ENCODE measurements at places on chromosomes 2 and 18. TPM values are rescaled to one million over a fixed set of nuclear protein-coding genes. Genes with fewer than 3 reads are reported as not detected.
A peak's percentile ranks its signal among the peaks of the same experiment; 100 is the strongest.

The CYBRD1 gene
- total RNA-seq = 132 TPM

The SERPINB4 gene
- not detected for total RNA-seq

The NTSR2 gene
- total RNA-seq = not detected

The CYP27A1 gene
- total RNA-seq = 2.0 TPM

The SPHKAP gene
- total RNA-seq = not detected

The CAPN14 gene
- total RNA-seq = 0.35 TPM

GRCh38 chr18:23627321-23627720, 35.4 kb downstream of the ANKRD29 start:
- H3K27ac ChIP-seq = peak overlapping the region; percentile 98
- peak; percentile 26 for DNase-seq
- H3K36me3 ChIP-seq = no peaks in the 10 kb centered on the region
- H3K4me1 ChIP-seq = peaks cover 55% of the 10 kb centered on the region
- H3K27me3 ChIP-seq = no peaks in the 10 kb centered on the region
- H3K4me3 ChIP-seq = no peak overlapping the region

DNA sequence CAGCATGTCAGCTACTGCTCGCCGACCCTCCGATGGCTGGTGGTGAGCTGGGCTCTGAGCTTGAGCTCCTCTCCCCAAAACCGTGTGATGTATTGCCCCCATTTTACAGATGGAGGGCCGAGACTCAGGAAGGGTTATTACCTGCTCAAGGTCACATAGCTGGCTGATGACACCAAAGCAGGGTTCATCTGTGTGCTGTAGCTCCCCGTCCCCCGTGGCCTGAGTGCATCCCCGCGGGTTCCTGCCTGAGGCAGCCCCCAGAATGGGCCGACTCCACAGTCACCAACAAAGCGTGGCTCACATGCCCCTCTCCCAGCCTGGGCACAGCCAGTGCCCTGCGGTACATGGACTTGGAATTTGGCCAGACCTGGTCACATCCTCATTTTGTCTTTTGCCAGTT, 198.6 kb downstream of the TFCP2L1 start:
- H3K27me3 ChIP-seq = 0 out of 2 replicates have a peak, but pooled peaks cover 2% of the 10 kb centered on the region
- H3K36me3 ChIP-seq = no peaks in the 10 kb centered on the region
- no peak overlapping the region for H3K4me3 ChIP-seq
- H3K4me1 ChIP-seq = 0 out of 2 replicates have a peak, but pooled peaks cover under 1% of the 10 kb centered on the region

DNA sequence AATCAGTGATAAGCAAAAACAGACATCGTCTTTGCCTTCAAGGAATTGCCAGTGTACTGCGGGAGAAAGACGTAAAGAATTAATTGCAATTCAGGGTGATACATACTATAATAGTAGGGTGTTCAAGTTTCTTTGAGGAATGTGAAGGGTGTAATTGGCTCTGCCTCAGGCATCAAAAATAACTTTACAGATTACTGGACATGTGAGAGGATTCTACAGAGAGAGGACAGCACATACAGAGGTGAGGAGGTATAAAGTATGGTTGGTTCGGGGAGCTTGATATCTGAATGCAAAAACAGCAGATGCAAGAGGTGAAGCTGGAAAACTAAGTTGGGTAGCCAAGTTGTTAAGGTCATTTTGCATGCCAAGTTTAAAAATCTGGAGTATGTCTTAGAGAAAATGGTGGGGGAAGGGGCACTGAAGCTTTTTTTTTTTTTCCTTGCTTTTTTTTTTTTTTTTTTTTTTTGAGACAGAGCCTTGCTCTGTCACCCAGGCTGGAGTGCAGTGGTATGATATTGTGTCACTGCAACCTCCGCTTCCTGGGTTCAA, 227.5 kb upstream of the FOSL2 start:
- no peaks in the 10 kb centered on the region for H3K27me3 ChIP-seq
- no peak for DNase-seq
- no peaks in the 10 kb centered on the region for H3K36me3 ChIP-seq
- no peak overlapping the region for H3K27ac ChIP-seq

GRCh38 chr2:223019987-223020717, 31.8 kb upstream of the KCNE4 start:
- H3K27ac ChIP-seq = no peak overlapping the region
- H3K4me3 ChIP-seq = no peak overlapping the region
- no peak for DNase-seq

DNA sequence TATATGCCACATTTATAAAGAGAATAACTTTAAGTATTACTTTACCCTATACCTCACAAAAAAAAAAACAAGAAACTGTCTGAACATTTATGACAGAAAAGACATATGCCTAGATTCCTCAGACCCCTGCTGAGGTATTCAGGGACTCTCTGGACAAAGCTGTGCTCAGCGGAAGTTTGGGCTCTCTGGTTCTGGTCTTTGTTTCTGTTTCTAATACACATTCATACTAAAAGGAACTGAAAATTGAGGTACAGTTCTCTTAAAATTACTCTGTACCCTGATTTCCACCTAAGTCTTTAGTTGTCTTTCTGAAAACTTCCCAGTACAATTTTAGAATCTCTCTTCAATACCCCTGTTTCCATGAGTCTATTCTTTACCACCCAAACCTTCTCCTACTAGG, 160.3 kb downstream of the IKZF2 start:
- H3K36me3 ChIP-seq = no peaks in the 10 kb centered on the region
- H3K27ac ChIP-seq = no peak overlapping the region
- DNase-seq = no peak

GRCh38 chr2:146678516-146678915, 1166.3 kb upstream of the ACVR2A start:
- H3K36me3 ChIP-seq = no peaks in the 10 kb centered on the region
- no peaks in the 10 kb centered on the region for H3K4me1 ChIP-seq
- H3K27ac ChIP-seq = no peak overlapping the region
- no peaks in the 10 kb centered on the region for H3K27me3 ChIP-seq
- H3K4me3 ChIP-seq = no peak overlapping the region

- H3K27me3 ChIP-seq = no peaks in the 10 kb centered on the region
- peaks cover 10% of the 10 kb centered on the region for H3K4me1 ChIP-seq
- H3K4me3 ChIP-seq = no peak overlapping the region
- H3K27ac ChIP-seq = no peak overlapping the region
- DNase-seq = no peak
These were observed 4.0 kb upstream of the RAB17 start for GRCh38 chr2:237594514-237594871.

Measured in PC-9 (cell line).